Right forelimb (tissue), 1 donor: ENCODE measurements at places on chromosomes 3 and 15.
A peak's percentile ranks its signal among the peaks of the same experiment; 100 is the strongest.

DNA sequence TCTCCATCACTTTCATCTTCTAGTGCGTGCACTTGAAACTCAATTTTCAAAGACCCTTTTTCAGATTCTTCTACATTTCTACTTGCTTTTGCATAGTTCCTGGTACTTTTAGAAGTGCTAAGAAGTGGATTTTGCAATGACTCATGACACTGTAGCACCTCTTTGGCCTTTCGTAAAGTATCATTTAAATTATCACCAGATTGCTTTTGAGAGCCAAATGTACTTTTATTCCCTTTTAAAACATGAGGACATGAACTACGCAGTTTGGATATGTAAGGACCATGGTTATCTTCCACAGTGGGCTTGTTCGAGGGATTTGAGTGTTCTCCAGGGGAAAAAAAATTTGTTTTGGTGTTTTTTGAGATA, 40.5 kb downstream of the ZNF106 start:
- no peak for DNase-seq

DNA sequence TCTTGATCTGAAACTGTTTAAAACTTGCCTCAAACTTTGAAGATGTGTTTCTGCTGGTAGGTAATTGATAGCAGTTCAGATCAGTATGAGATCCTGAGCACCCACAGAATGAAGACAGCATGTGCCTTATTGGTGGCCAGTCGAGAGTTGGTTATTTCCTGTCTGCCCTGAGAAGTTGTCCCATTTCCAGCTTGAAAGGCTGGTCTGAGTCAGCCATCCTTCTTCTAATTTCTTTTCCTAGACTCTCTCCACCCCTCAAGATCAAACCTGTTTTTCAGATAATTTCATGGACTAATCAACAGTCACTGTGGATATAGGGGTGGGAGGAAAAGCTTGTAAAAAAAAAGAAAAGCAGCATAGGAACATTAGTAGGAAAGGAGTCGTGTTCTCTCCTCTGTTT, 464.4 kb downstream of the FOXP1 start:
- no peak for DNase-seq

DNA sequence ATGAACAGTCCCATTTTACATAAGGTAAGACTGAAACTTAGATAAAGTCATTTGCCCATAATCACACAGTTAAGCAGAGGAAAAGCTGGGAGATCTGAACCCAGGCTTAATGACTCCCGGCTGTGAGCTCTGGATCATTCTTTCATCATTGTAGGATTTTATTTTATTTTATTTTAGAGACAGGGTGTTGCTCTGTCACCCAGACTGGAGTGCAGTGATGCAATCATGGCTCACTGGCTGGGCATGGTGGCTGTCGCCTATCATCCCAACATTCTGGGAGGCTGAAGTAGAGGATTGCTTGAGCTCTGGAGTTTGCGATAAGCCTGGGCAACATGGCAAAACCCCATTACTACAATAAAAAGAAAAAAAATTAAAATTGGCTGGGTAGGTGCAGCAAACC, 31.2 kb upstream of the RAF1 start:
- DNase-seq, result no peak

- no peak for DNase-seq
Observed at GRCh38 chr3:30963223-30963722, 68.8 kb upstream of the GADL1 start.

GRCh38 chr3:65988411-65989180, 50.1 kb downstream of the MAGI1 start:
- DNase-seq, result no peak

DNA sequence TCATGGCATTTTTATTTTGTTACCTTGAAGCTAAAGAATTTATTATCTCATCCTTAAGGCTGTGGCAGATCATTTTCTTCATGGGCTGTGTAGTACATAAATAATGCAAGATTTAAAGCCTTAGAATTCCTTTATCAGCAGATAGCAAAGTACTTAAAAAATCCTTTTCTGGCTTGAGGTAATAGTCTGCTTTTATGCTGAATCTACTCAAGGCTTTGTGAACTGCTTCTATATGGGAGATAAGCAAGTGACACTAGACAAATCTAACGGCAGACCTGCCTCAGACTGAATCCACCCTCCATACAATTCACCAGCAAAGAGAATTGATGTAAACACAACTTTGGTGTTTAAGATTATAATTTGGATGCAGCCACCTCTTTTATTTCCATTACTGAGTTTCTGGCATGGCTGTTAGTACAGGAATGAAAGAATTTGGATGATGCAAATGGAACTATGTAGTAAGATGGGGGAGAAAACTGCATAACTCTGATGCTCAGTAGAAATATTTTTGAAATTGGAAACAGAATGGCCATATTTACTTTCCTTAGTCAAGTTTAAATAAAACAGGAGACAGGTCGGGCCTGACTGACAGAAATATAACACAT, 1121.5 kb downstream of the NAALADL2 start:
- no peak for DNase-seq

DNA sequence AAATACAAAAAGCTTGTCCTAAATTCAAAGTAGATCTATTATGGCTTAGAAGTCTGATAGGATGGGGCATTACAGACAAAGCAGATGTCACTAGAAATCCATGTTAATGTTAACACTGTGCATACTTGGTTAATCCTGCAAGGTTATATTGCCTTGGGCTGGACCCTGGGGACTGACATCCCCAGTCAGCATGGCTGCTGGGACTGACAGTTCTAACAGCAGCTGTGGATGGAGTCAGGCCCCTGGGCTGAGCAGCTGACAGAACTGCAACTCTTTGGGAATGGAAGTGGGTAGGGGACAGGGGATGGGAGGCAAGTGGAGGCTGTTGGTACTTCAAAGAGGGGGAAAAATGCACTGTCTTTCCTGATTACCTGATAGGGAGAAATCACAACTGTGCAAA, 7.5 kb downstream of the P2RY1 start:
- DNase-seq, result no peak

GRCh38 chr3:16916840-16917239, 32.1 kb downstream of the PLCL2 start:
- no peak for DNase-seq

- DNase-seq, result peak; percentile 86
Observed at GRCh38 chr3:184592371-184593219, 31.0 kb downstream of the EPHB3 start.

DNA sequence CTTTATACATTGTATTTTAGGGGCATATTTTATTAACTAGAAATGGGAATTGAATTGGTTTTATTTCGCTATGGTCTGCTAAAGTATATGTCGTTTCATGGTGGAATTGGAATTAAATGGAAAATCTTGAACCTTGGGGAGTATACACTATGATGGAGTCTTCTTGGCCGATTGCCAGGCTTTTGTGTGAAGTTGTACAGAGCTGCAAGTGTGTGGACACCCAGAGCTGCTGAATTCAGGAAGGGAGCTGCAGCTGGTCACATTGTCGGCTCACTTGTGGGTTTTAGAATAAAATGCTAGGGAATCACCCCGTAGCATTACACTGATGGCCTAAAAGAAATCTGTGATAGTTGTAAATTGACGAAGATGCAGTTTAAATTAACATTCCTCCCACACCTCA, 35.1 kb downstream of the USP3 start:
- DNase-seq, result no peak

- no peak for DNase-seq
Observed at GRCh38 chr3:116939091-116939490, 229.5 kb downstream of the TUSC7 start.

GRCh38 chr15:73600413-73601335, 32.5 kb downstream of the NPTN start:
- no peak for DNase-seq

DNA sequence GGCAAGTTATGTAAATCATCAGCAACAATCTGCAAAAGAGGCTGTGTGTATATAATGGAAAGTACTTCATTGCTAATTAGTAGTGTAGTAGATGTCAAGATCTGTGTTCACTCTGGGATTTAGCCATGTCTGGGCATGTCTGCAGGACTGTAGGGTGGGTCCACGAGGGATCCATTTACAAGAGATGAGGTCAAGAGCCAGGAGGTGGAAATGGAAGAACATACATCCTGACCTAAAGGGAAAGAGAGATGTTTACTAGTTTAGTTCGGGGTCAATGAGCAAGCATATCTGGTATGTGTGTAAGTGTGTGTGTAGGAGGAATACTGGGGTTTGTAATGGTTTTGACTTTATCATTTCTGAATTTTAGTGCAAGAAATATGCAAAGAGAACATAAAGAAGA, 171.5 kb upstream of the NANOGP8 start:
- DNase-seq, result no peak

DNA sequence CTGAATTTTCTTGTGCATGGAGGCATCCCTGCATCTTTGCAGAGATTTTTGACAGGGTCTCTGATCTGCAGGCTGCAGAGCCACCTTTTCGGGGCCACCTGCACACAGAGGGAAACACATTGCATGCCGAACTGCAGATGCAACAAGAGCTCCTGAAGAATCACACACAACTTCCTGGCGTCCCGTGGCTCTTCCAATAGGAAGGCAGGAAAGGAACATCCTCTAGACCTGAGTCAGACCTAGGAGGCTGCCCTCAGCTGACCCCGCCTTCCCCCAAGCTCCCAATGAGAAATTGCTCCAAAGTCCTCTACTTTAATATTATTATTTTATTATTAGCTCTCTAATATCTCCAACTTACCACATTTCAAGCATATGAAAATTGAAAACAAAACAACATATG, 213.2 kb upstream of the ARRDC4 start:
- no peak for DNase-seq

DNA sequence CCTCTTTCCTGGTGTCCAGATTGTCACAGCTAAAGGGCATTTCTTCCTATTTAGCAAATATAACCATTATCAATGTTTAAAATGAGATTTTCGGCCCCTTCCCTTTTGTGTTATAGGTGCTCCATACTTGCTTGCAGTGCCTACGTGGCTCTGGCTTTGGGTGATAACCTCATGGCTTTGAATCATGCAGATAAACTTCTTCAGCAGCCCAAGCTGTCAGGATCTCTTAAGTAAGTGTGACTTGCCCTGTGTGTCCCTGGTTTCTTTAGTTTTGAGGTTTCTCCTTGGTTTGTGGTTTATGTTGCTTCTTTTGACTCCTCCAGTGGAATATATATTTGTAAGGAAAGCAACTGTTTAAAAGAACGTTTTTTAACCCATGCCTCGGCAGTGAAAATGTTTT, 58.5 kb upstream of the TRIM71 start:
- no peak for DNase-seq

DNA sequence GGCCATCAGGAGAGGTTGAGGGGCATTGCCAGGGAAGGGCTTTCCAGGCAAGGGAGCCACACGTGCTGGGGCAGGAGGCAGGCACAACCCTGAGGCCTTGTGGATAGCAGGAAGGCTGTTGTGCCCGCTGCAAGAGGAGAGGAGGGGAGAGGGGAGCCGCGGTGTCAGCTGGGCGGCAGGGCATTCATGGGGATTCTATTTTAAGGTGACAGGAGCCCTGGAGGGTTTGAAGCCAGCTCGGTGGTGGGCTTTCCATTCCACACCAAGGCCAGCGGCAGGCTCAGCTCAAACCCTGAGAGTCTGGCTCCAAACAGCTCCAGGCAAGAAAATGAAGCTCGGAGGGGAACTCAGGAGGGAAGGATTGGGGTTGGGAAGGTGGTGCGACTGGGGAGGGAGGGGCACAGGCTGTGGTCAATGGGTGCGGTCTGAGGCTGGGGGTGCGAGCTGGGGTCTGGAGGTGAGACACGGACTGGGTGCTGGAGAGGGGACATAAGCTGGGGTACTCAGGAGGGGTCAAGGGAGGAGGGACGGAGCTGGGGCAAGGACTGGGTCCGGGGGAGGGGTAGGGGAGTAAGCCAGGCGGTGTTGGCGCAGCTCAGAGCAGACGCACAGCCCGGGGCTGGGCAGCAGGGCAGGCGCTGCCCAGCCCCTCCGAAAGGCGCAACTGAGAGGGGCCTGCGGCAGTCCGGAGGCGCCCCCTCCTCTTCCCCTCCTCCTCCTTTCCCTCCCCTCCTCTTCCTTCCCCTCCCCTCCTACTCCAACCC, 43.4 kb downstream of the TPRA1 start:
- DNase-seq, result no peak

DNA sequence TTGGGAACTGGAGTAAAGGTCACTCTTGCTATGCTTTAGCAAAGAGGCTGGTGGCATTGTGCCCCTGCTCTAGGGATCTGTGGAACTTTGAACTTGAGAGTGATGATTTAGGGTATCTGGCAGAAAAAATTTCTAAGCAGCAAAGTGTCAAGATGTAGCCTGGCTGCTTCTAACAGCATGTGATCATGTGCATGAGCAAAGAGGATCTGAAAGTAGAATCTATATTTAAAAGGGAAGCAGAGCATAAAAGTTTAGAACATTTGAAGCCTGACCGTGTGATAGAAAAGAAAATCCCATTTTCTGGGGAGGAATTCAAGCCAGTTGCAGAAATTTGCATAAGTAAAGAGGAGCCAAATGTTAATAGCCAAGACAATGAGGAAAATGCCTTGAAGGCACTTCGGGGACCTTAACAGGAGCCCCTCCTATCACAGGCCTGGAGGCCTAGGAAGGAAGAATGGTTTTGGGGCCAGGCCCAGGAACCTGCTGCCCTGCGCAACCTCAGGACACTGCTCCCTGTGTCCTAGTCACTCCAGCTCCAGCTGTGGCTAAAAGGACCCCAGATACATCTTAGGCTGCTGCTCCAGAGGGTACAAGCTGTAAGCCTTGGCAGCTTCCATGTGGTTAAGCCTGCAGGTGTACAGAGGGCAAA, 212.2 kb upstream of the LINGO1 start:
- DNase-seq, result peak; percentile 11

DNA sequence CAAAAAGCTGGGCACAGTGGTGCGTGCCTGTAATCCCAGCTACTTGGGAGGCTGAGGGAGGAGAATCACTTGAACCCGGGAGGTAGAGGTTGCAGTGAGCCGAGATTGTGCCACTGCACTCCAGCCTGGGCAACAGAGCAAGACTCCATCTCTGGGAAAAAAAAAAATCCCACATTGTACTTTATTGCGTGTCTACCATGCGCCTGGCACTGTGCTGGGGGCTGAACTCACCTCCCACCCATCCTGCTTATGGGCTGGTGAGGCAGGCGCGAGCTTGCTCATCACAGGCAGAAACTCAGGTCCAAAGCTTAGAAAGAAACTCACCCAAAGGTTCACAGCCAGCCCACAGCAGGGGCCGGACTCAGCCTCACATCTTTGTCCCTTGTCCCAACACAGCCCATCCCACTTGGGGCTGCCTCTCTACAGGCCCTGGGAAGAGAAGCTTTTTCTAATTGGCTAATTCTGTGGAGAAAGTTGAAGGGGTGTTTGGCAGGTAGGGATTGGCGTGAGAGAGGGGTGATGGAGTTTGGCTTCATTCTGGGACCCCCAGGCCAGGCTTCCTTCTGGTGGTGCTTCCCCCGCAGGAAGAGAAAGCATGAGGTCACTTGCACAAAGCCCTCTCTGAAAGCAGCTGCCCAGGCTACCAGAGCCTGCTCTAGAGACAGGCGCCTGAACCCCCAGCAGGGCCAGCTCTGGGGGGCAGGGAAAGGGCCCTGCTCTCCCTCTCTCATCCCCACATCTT, 122.6 kb upstream of the SMAD3 start:
- DNase-seq, result no peak

- DNase-seq, result no peak
Observed at GRCh38 chr3:25355998-25356397, 72.1 kb upstream of the RARB start.

- no peak for DNase-seq
Observed at GRCh38 chr3:170301405-170301804, 56.1 kb upstream of the SKIL start.
